Stimulated activated CD4-positive, alpha-beta T cell treated with anti-CD3 and anti-CD28 coated beads, Interleukin-1b, Interleukin-23, amount 100 ng/mL, for 1 hour (primary cell): ENCODE measurements at places on chromosomes 7 and 10.

GRCh38 chr10:97570146-97570788 is 2.3 kb upstream of the ANKRD2 start:
- DNase-seq: no peak

DNA sequence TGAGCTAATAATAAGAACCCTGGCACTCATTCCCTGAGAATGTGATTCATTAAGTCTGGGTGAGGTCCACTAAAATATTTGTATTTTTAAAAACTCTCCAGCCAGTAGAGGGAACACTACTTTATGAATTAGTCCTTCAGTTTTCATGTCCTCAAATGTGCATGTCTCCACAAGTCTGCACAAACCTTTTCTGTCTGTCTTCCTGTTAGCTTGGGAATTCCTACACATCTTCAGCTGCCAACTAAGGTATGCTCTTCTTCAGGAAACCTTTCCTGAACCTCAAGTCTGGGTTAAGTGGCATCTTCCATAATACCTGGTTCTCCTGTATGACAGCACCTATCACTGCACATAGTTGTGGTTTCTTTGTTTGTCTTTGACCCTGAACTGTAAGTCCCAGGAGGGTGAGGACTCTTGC is 119.6 kb upstream of the MKX start:
- DNase-seq: no peak

DNA sequence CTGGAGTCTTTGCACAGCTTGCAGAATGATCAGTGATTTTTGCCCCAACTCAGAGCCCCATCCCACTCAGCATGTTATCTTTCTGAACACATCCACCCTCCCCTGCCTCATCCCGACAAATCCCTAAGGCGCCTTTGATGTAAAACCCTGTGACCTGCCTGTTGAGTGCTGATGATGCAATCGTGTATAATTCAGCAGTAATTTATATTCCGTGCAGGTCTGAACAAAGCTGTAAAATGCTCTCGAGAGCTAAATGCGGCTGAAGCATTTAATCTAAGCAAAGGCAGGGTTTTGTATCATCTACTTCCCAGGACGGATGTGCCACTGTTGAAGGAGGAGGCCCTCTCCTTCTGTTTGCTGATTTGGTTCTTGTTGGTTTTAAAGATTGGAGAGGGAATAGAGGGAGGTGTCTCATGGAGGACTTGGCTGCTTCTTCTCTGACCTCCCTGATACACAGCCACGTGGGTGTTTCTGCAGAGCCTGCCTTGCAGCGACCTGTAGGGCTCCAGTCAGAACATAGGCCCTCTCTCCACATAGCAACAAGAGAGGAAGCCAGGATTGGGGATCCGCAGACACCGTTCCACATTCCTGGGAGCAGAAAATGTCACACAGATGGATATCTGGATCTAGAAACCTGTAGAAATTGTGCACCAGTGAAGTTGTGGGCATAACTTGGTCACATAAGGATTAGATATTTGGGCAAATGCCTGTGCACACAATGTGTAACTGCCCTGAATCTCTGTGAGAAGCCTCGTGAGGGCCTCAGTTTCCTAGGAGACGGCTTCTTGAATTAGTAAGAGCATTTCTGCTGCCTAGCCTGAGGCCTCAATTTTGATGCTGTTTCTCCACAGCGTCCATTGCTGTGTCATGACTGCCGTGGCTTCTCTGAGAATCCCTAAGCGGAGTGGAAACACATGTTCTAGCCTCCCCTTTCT is 90.2 kb upstream of the AGK start:
- DNase-seq: no peak

GRCh38 chr7:42208572-42208971 is 28.4 kb downstream of the GLI3 start:
- no peak for DNase-seq
